ENCODE measurements at places on chromosomes 12 and 14. TPM values are rescaled to one million over a fixed set of nuclear protein-coding genes. Genes with fewer than 3 reads are reported as not detected.

GRCh38 chr12:80422550-80422949, 21.5 kb upstream of the PTPRQ start:
- H3K27ac ChIP-seq, result no peak overlapping the region
- no peak overlapping the region for H3K4me3 ChIP-seq
- H3K4me1 ChIP-seq, result no peaks in the 10 kb centered on the region
- no peaks in the 10 kb centered on the region for H3K36me3 ChIP-seq
- no peak for DNase-seq

- DNase-seq, result no peak
- H3K36me3 ChIP-seq, result no peaks in the 10 kb centered on the region
- no peaks in the 10 kb centered on the region for H3K27me3 ChIP-seq
- no peak overlapping the region for H3K27ac ChIP-seq
These were observed 23.0 kb downstream of the OSBPL8 start for GRCh38 chr12:76536546-76536945.

Gene KLHDC2
- 43.4 TPM for total RNA-seq

GRCh38 chr12:13980538-13981295, 685 bp downstream of the GRIN2B start:
- H3K4me1 ChIP-seq, result peaks cover 4% of the 10 kb centered on the region
- peak; percentile 65 for DNase-seq
- H3K36me3 ChIP-seq, result no peaks in the 10 kb centered on the region
- H3K4me3 ChIP-seq, result peak overlapping the region; percentile 82

DNA sequence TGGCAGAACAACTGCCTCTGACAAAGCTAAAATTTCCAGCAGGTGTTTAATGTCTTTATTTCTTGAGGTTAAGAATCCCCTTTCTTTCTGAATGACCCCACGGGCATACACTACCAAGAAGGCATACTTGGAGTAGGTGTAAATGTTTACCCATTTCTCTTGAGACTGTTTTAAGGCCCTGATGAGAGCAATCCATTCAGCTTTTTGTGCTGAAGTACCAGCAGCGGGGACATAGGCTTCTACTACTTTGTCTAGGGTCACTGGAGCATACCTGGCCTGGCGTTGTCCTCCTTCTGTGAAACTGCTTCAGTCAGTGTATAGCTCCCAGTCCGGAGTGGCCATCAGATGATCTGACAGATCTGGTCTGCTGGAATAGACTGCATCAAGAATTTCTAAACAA, 22.7 kb downstream of the ANG start:
- no peak overlapping the region for H3K27ac ChIP-seq
- no peaks in the 10 kb centered on the region for H3K36me3 ChIP-seq
- H3K4me1 ChIP-seq, result peaks cover 3% of the 10 kb centered on the region

DNA sequence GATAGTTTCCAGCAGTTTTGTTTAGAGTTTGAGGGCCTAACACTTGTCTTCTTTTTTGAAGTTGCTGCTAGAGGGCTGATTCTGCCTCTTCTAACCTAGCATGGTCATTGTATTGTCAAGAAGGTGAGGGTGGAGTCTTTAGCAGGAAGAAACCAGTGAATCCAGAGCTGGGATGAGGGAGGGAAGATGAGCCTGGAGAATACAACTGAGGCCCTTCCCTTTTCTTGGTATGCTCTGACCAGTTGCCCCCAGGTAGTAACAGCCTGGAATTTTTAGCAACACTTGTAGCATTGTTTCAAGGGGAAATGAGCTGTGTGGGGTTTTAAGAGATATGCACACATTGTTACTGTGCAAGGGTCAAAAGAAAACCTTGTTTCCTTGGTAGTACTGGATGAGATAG, 9.0 kb downstream of the FLVCR2 start:
- no peak overlapping the region for H3K4me3 ChIP-seq
- no peaks in the 10 kb centered on the region for H3K27me3 ChIP-seq
- DNase-seq, result no peak
- H3K4me1 ChIP-seq, result no peaks in the 10 kb centered on the region
- no peak overlapping the region for H3K27ac ChIP-seq

Gene EID3
- total RNA-seq, result 2.2 TPM

- DNase-seq, result no peak
- H3K4me1 ChIP-seq, result no peaks in the 10 kb centered on the region
- H3K4me3 ChIP-seq, result no peak overlapping the region
- no peaks in the 10 kb centered on the region for H3K27me3 ChIP-seq
- no peaks in the 10 kb centered on the region for H3K36me3 ChIP-seq
These were observed 33.9 kb upstream of the CDK17 start for GRCh38 chr12:96434107-96434506.

Gene ALKBH2
- total RNA-seq, result 22.5 TPM

DNA sequence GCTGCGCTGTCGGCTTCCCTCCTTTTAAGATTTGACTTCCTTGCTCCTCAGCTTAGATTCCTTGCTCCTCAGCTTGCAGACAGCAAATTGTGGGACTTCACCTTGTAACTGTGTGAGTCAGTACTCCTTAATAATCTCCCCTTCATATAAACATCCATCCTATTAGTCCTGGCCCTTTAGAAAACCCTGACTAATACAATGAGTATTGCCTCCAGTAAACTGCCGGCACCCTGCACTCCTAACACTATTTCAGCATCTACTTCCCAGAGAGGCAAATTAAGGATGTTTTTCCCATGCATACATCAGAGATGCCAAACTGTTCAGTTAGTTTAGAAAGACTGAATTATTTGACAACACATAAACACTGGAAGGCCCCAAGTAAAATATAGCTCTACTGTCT, 611.3 kb upstream of the TMEM132C start:
- no peaks in the 10 kb centered on the region for H3K27me3 ChIP-seq
- no peak overlapping the region for H3K27ac ChIP-seq
- DNase-seq, result no peak
- no peaks in the 10 kb centered on the region for H3K36me3 ChIP-seq

DNA sequence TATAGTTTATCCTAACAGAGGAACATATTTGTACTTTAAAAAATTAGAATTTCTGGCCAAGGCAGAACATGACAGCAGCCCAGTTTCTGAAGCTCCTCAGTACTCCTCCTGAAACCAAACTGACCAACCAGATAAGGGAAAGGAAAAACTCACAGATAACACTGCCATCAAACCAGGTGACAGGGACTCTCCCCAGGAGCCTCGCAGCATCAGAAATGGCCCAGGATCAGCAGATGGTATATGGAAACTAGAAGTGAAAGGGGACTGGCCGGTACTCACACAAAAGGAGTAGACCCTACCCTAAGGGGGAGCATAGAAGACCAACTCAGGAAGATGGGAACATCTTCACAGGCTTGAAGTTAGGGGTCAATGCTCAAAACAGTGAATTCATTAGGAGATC, 22.0 kb downstream of the GALC start:
- H3K4me1 ChIP-seq, result no peaks in the 10 kb centered on the region
- no peak overlapping the region for H3K4me3 ChIP-seq
- H3K27me3 ChIP-seq, result no peaks in the 10 kb centered on the region
- H3K27ac ChIP-seq, result no peak overlapping the region
- DNase-seq, result no peak

- H3K4me3 ChIP-seq, result no peak overlapping the region
- H3K36me3 ChIP-seq, result no peaks in the 10 kb centered on the region
- peaks cover 5% of the 10 kb centered on the region for H3K4me1 ChIP-seq
These were observed 45.8 kb upstream of the BATF start for GRCh38 chr14:75476274-75476995.

Gene MDM1
- 10.7 TPM for total RNA-seq

GRCh38 chr14:96105926-96106441, 66.8 kb downstream of the C14orf132 start:
- DNase-seq, result no peak
- no peaks in the 10 kb centered on the region for H3K36me3 ChIP-seq
- H3K4me1 ChIP-seq, result no peaks in the 10 kb centered on the region
- no peaks in the 10 kb centered on the region for H3K27me3 ChIP-seq
- H3K27ac ChIP-seq, result no peak overlapping the region

Gene ATL1
- total RNA-seq, result 4.2 TPM

DNA sequence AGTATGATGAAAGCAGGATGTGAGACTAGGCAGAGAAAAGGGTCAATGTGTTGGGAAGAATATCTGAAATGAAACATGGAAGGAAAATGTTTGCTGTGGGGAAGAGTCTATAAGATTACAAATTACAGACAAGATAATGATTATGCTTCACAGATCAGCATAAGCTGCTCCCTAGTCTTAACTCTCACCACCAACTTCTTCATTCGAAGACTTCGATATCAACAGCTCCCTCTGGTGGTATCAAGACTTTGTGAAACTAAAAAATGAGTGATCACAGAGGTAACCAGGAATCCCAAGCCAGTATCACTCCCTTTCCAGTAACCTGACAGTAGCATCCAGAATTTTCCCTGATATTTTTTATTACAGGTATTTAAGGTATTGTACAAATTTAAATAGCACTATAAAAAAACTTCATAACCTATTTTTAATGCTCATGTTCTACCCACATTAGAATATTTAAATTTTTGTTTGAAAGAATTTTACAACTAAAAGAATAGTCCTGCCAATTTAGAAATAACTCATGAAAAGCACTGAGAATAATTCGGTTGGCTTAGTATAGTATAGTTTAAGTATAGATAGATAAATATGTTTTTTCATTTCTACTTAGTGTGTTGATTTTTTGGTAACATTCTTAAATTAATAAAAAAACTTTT, 84.4 kb downstream of the C2CD5 start:
- no peaks in the 10 kb centered on the region for H3K4me1 ChIP-seq
- H3K27ac ChIP-seq, result no peak overlapping the region
- H3K27me3 ChIP-seq, result no peaks in the 10 kb centered on the region
- H3K4me3 ChIP-seq, result no peak overlapping the region
- H3K36me3 ChIP-seq, result no peaks in the 10 kb centered on the region

DNA sequence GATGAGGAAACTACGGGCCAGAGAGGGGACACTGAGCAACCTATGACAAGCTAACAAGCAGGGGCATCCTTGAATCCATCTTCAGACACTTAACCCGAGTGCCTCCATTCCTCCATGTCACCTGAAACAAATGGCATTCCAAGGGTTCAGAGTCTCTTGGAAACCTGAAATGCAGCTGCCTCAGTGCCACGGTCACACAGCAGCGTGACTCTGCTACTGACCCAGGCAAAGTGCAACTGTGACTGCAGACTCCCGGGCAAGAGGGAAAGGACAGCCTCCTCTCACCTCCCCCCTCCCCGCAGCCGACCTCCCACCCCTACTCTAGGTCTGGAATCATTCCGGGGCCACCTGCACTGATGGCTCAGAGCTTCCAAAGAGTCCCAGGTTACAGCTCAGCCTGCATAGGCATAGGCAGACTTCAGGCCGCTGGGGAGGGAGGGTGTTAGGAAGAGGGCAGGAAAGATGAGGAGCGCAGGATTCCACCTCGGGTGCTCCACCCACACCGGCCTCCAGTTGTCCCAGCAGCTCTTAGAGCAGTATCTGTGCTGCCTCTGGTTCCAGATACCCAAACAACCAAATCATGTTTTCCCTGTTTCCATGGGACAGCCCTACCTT, 53.2 kb downstream of the KCNK10 start:
- H3K27ac ChIP-seq, result no peak overlapping the region
- H3K4me1 ChIP-seq, result peaks cover 4% of the 10 kb centered on the region
- DNase-seq, result no peak
- no peaks in the 10 kb centered on the region for H3K36me3 ChIP-seq
- H3K4me3 ChIP-seq, result no peak overlapping the region
- no peaks in the 10 kb centered on the region for H3K27me3 ChIP-seq

Measured in H1 (cell line).